ENCODE measurements at places on chromosomes 2 and 18. TPM values are rescaled to one million over a fixed set of nuclear protein-coding genes. Genes with fewer than 3 reads are reported as not detected.

DNA sequence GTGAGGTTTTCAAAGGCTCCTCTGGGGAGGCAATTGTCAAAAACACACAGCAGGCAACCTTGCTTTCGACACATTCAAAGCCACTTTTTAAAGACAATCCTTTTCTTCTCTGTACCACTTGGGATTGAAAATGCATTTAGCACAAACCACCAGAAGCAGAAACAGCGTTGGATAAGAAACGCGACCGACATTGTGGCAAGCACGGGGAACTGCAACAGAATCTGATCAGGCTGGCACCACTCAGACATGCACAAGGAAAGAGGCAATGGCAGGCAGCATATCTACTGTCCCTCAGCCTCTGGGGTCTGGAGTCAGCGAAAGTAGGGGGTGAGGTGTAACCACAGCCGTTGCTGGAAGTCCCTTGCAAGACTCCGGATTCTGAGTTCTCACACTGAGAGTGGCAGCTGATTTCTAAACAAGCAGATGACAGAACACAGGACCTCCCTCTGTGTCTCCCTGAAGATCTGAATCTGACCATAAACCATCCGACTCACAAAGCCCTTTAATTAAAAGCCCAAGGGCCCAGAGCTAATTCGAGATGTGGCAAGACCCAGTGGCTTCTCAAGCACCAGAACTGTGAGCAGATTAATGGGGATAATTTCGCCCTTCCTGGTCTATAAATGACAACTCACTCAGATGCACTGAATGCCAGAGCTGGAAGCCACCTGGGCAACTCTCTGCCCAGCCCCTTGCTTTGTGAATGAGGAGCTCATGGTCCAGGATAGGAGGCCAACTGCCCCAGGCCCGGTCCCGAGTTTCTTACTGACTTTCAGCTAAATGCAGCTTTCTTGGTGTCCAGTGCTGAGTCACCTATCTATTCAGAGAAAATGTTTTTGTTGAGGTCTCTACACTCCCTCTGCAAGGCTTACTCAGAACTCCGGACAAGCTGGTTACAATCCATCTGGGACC, 29.6 kb downstream of the CYRIA start:
- DNase-seq, result no peak

DNA sequence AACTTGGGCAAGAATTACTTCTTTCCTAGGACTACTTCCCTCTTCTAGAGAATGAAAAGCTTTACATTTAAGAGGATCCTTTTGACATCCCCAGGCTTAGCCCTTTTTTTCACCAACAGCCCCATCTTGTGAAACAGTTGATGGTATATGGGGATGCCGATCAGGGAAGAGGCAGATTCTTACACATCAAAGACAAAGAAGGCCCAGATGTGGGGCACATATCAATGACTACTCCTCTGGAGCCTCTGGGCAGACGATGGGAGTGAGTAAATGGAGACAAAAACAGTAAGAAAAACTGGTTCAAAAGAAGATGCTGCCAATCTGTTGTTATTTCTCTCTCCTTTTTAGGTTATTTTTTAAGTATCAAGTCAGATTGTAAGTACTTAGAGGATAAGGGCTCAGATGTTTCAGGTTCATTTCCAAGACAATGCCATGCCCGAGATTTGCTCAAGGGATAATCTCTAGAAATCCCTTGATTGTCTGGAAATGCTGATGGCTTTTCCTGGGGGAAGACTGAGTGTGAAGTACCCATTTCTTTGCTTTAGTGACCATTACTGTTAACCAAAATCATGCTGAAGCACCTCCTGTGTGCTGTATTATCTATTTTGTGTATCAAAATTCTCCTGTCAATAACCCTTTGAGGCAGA, 117.5 kb downstream of the EPHA4 start:
- DNase-seq, result no peak

GRCh38 chr2:99028558-99028957, 92.5 kb upstream of the CRACDL start:
- DNase-seq, result no peak

PRSS56 gene
- total RNA-seq, result 0.16 TPM

- no peak for DNase-seq
These were observed 103.2 kb downstream of the SLC8A1 start for GRCh38 chr2:40348665-40349064.

KCNS3 gene
- 2.8 TPM for total RNA-seq

- no peak for DNase-seq
These were observed 23.2 kb upstream of the STPG4 start for GRCh38 chr2:47178341-47178740.

TSPYL6 gene
- not detected for total RNA-seq

- DNase-seq, result no peak
These were observed 54.2 kb upstream of the TACR1 start for GRCh38 chr2:75253526-75253925.

DNA sequence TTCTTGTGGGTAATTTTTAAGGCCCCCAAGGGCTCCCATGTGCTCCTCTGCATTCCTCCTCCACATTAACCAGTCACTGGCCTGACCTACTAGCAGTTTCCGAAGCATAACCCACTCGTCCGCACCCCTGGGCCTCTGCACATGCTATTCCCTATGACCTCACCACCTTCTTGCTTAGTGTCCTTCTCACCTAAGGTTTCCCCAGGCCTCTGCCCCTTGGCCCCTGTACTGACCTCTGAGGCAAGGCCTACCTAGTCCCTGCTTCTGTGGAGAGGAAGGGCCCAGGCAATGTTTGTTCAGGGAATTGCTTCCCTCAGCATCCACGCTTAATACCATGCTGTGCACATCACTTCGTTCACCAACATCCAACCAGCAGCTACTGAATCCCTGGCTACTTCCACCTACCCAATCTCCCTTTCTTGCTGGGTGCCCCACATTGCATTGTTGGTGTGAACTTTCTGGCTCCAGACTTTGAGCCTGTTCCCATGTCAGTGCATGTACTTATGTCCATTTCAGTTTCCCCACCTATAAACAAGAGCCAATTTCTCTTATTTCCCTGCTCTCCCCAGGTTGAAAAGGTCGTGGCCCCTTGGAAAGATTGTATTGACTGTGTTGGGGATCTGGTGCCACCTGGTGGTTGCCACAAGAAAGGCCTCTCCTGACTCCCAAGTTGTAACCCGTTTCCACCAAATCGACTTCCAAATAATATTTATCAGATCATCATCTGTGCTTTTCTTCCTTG, 19.2 kb upstream of the TMEM177 start:
- peak; percentile 47 for DNase-seq

DNA sequence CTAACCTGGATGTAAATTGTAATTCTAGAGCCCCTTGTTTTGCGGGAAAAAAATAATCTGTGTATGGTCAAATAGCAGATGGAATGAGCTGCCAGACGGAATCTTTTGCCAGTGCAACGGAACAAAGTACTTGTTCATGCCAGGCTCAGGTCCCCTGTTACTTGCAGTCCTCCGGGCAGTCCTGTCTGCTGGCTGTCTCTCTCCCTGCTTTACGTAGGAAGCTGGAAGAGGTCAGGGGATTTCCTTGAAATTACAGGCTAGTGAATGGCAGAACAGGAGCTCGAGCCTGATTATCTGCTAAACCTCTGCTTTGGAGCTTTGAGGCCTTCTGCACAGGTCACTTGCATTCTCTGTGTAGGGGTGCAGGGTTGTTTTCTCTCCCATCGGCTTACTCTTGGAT, 54.8 kb downstream of the LRRFIP1 start:
- DNase-seq, result no peak

DNA sequence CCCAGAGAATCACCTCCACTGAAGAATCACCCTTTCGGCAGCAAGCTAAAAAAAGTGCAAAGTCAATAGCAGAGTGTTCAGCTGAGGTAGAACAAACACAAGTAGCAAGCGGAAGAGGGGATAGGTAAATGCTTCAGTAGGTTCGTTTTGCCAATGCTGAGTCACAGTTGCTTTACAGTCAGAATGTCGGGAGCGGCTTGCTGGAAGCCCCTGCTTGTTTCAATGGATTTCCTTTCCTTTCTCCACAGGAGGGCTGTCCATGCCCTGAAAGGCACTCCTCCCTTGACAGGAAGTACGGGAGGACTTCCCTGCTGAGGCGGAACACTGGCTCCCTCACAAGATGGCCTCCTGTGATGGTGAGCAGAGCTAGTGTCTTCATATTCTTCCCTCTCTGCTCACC, 146.2 kb upstream of the LYPD1 start:
- DNase-seq, result no peak

CCDC74B gene
- total RNA-seq, result 0.76 TPM

CYP27C1 gene
- 0.21 TPM for total RNA-seq

DOCK10 gene
- total RNA-seq, result 5.0 TPM

HOXD11 gene
- not detected for total RNA-seq

GRCh38 chr2:12177455-12178288, 431.2 kb downstream of the LPIN1 start:
- no peak for DNase-seq

GRCh38 chr2:127365211-127365643, 22.5 kb downstream of the MAP3K2 start:
- DNase-seq, result no peak

DNA sequence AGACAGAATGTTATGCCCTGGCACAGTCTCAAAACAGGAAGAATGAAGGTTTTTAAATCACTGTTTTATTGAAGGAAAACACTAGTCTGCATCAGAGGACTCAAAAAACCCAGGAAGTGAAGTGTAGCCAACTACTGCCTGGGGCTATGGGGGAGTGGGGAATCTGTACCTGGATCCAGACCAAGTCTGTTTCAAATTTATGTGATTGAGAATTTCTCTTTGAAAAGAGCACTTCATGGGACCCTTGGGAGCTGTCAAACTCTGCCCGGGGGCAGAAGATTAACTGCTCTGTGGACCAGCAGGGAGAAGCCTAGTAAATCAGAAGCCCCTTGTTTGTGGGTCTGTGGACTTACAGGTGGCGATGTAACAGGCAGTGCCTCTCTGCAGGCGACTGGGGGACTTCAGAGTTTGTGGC, 45.3 kb upstream of the TANC1 start:
- no peak for DNase-seq

RAB12 gene
- 82.2 TPM for total RNA-seq

DNA sequence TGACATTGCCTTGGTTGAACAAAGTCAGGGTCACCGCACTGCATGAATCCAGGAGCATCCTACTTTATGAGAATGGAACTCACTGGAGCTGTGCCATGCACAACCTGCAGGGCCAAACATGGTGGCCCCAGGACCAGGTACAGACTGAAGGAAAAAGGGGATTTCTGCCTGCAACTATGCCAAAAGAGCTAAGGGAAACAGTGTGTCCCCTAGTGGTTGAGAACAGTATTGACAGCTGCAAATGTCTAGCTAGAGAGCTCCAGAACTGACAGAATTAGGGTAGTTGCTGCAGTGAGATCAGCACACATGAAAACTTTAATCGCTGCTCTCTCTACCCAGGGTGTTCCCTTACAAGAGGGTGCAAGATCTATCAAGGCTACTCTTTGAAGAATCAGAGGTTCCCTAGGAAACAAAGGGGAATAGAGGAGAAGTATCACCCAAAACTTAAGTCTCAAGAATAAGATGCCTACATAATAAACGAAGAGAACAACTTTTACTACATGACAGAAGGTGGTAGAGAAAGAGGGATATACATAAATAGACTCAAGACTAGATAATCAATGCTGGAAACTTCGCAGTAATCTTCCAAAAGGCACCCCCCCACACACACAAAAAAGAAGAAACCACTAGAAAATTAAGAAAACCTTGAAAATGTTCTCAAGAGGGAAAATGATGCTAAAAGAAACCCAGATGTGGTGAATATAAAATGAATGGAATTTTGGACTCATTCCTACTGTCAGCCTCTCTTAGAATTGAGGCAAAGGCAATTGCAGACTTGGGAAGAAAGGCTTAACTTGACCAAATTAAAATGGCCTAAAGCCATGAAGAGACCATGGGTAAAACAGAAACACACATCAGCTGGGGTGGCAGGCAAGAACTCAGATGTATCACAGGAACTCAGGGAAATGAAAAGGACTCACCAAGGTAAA, 43.6 kb upstream of the IHH start:
- DNase-seq, result no peak

- no peak for DNase-seq
These were observed 1521.3 kb upstream of the ACVR2A start for GRCh38 chr2:146323564-146323963.

TTC31 gene
- total RNA-seq, result 11.9 TPM

- DNase-seq, result no peak
These were observed 106.8 kb downstream of the C1D start for GRCh38 chr2:67955748-67956603.

- DNase-seq, result no peak
These were observed 24.3 kb downstream of the CERS6 start for GRCh38 chr2:168480356-168480755.

ITPRIPL1 gene
- 2.1 TPM for total RNA-seq

FAM237A gene
- total RNA-seq, result not detected

- no peak for DNase-seq
These were observed 36.0 kb downstream of the DNMT3A start for GRCh38 chr2:25305775-25306174.

GRCh38 chr2:55107436-55107835, 57.2 kb upstream of the RTN4 start:
- no peak for DNase-seq

DNA sequence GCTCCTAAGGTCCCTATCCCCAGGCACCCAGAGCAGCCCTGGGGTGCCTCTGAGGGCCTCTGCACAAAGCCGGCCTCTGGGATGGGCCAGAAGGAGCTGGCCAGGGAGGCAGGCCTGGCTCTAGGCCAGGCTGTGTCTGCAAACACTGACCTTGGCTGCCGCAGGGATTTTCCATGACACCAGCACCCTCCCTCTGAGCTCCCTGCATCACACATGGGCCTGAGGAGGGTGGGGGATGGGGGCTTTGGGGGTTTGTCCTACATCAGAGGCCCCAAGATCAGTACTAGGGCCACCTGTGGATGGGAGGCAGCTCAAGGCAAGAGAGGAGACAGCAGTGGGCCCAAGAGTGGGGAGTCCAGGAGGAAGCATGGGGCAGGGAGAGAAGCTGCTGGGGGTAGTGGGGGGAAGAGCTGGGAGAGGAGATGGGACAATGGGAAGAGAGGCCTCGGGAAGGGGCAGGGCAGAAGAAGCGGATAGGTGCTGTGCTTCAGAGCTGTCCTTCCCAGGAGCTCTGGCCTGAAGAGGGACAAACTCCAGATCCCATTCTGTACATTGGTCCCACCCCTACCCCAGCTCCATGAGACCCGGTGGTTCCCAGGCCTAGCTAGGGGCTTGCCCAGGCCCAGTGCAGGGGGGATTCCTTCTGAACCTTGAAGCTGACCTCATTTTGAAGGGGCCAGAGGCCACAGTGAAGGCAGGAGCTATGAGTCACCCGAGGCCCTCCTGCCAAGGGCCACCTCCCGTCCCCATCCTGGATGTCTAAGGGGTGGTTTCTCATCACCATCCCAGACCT, 28.0 kb downstream of the KCNK3 start:
- DNase-seq, result peak; percentile 92

LBX2 gene
- total RNA-seq, result 1.0 TPM

All from left cardiac atrium (tissue), 4 donors.